Natural killer cell treated with Interleukin-12 subunit alpha and Interleukin-12 subunit beta and Interleukin-15 and Interleukin-18, amount 100 ng/mL, for 72 hours (primary cell): ENCODE measurements at places on chromosomes 1 and 21. TPM values are rescaled to one million over a fixed set of nuclear protein-coding genes. Genes with fewer than 3 reads are reported as not detected.

DNA sequence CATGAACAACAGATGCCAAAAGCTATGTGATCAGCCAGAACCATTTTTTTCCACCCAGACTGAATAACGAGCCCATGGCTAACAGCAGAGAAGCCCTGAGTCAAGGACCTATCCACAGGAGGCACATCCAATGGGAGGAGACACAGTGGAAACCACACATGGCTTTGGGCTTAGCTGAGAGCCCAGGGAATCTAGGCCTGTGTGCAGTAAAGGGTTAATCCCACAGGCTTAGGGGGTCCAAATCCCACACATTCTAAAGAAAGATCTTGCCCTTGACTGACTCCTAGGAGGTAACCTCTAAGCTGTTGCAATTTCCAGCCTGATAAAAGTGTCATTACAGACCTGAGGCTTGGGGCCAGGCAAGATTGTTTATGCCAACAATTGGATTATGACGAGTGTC, 194.5 kb downstream of the DSCAM start:
- no peak for DNase-seq

DNA sequence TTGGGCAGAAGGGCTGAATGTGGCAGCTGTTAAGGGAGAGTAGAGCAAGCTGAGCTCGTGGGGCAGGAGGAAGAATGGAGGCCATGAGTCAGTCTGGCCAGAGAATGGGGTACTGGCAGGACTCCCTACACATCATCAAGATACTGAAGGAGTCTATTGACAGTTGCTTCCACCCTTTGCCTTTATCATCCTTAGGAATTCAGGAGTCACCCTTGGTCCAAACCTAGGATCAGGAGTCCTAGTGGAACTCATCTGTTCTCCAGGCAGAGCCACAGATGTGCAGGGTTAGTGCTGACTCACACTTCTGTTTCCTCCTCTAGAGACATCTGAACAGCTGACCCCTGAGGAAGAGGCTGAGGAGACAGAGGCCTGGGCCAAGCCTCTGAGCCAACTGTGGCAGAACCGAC, 18.7 kb upstream of the ST3GAL3 start:
- DNase-seq = no peak

DNA sequence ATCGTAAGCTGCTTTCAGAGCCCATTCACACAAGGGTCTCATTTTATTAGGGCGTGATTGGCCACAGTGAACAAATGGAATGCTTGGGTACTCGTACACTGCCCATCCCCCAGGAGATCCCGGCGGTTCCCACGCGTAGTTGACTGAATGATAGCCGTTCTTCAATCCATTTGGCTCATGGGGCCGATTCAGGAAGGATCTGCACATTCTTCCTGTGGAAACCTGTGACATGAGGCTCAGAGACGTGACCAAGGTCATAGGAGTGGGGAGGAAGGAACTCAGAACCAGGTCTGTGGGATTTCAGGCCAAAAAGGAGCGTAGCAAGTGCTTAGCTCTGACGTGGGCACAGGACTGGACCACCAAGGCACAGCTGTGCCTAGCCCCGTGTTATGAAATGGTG, 11.7 kb downstream of the ABCG1 start:
- no peak for DNase-seq

DNA sequence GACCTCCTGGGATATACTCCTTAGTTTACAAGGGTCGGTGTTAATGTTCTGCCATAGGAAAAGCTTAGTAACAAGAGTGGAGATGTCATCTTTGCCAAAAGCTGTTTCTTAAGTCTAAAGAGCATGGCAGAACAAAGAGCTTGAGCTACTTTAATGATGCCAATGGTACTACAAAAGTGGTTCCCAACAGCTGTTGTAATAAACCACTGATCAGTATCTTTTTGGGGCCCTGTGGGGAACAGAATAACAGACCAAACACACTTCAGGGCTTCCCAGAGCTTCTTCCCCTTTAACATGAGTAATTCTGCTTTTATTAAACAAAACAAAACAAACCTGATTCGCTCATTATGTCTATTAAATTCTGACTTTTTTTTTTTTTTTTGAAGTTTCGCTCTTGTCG, 116.3 kb downstream of the NCAM2 start:
- no peak for DNase-seq

GRCh38 chr21:42684109-42684916, 30.9 kb downstream of the PDE9A start:
- no peak for DNase-seq

- no peak for DNase-seq
These were observed 26.2 kb downstream of the GRHL3 start for GRCh38 chr1:24345334-24345733.

- no peak for DNase-seq
These were observed 1.5 kb downstream of the HMGCL start for GRCh38 chr1:23823767-23824166.

GRCh38 chr1:29651246-29651645, 414.9 kb downstream of the PTPRU start:
- DNase-seq = no peak

- DNase-seq = no peak
These were observed 2.6 kb downstream of the STXBP3 start for GRCh38 chr1:108749081-108749480.

GRCh38 chr1:182003025-182003725, 58.3 kb downstream of the ZNF648 start:
- DNase-seq = no peak

DNA sequence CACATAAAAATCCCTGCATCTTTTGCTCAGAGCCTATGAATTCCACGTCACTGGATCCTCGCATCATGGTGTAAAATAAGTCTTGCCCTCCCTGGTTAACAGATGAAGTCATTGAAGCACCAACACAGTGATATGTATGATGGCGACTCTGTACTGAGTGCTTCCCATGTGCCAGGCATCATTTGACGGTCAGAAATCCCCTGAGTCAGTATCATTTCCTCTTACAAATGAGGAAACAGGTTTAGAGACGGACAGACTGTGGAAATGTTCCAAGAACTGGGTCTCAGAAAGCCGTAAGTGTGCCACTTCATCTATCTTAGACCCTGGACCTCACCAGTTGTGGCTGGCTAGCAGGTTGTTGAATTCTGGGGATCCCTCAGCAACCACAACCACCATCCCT, 5.1 kb upstream of the OLFML2B start:
- no peak for DNase-seq

DNA sequence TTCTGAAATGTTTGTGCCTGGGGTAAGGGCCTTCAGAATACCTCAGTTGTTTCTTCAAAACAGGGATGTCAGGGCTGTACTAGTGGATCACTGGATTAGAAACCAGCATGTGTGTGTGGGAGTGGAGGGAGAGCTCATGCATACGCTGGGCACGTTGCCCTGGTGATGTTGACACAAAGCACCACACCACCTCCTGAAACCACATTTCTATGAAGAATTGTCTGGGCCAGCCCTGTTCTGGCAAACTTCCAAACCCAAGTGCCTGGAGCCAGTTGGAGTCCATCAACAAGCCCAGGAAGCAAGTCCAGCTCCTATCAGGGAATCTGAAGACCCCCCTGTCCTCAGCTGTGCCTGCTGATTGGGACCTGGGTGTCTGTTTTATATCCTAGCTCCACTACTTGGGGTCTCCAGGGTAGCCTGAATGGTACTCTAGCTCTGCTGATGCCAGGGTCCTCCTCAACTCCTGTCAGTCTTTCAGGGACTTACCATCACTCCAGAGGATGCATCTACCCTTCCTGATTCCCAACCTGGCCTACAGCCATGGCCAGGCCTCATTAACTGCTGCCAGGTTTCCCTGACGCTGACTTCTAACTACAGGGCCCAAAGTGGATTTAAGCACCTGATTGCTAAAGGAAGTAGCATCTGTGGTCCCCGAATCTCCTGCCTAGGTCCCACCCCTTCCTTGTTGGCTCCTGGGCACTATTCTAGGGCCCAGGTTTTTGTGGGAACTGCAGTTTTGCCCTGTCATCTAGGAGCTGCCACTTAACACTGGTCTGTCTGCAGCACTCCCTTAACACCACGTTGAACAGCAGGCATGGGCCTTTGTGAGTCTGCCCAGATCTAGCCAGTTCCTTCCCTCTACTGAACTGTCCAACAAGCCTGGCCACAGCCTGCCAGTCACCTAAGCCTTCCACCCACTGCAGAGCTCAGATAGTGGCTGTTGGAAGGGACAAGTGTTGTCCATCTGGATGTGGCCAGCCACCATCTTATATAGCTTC, 45.5 kb downstream of the LPAR3 start:
- no peak for DNase-seq

DNA sequence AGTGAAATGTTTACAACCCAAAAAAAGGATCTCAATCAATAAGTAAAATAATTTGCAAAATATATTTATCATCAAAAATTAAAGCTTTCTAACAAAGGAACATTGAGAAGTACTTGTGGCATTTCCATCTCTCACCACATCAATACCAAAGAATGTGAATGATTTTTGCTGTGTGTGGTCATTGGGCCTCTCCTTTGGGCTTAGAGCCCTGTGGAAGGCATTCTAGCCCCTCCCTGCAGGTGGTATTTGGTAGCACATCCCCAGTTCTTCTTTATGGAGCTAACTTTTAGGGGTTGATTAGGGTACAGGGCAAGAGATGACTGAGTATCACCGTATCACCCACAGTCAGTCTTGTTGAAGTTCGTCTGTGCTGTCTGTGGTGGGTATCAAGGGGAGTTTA, 294.1 kb upstream of the SGIP1 start:
- DNase-seq = no peak

GRCh38 chr1:19688041-19688842, 23.6 kb downstream of the HTR6 start:
- no peak for DNase-seq

GRCh38 chr1:94004924-94005323, 95.7 kb upstream of the GCLM start:
- no peak for DNase-seq

DNA sequence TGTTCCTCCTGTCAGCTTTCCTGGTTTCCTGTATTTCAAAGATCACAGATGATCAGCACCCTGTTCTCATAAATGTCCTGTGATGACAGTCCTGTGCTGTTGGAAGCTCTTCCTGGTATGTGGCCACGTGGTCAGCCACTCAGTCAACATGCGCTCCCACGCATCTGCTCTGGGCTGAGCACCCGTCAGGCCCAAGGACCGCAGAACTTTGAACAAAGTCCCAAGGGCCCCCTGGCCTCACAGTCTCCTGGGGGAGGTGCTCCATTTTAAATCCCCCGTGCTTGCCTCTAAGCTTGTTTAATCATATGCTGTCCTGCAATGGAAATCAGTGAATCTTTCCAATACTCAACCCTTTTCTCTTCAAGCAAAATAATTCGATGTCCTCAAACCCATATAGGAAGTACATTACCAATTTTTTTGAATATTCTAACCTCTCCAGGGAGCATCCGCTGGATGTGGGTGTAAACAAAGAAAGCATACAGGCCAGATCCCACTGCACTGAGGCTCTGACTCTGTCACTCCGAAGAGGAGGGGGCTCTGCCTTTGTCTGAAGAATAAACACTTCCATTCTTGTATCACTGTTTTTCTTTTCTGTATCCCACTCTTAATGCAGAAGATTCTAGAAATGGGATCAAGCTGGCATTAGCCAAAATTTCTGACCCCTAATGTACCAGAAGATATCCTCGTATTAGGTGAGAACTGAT, 250.3 kb downstream of the SDCCAG8 start:
- DNase-seq = no peak

DNA sequence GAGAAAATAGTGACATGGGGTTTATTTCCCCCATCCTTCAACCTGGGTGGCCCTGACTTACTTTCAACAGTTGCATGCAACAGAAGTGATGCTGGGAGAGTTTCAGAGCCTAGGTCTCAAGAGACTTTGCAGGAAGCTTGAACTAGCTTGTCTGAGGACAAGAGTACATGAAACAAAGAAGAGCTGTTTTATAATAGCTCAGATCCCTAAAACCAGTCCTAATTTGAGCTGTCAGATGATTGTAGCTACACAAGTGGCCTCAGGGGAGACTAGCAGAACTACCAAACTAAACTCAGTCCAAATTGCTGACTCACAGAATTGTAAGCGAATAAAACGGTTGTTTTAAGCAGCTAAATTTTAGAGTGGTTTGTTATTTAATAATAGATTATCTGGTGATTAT, 17.1 kb downstream of the RC3H1 start:
- DNase-seq = no peak

DNA sequence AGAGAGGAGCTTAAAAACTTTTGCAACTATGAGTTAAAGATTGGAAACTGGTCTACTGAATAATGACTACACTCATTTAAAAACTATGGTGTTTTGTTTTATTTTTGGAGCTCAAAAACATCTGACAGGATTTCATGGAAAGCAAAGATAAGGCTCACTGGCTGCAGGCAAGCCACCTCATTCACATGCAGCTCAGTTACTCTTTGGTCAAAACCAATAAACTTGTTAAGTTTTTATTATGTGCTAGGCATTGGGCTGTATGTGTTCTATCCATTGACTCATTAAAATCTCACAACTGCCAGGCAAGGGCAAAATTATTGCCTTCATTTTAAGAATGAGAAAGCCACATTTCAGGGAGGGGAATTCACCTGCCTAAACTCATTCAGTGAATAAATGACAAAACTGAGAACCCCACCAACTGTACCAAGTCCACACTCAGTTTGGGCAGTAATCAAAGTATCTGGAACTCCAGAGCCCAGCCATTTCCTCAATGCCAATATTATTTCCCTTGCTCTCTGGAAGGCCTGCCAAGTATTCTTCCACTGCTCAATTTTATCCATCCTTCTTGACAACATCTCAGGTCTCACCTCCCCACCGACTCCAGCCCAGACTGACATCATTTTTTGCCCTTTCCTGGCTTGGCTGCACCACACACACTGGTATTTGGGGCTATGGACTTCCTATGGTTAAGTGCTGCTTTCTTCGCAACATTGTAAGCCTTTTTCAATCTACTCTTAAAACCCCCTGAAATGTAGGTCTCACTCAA, 401.1 kb upstream of the NFIA start:
- no peak for DNase-seq

DNA sequence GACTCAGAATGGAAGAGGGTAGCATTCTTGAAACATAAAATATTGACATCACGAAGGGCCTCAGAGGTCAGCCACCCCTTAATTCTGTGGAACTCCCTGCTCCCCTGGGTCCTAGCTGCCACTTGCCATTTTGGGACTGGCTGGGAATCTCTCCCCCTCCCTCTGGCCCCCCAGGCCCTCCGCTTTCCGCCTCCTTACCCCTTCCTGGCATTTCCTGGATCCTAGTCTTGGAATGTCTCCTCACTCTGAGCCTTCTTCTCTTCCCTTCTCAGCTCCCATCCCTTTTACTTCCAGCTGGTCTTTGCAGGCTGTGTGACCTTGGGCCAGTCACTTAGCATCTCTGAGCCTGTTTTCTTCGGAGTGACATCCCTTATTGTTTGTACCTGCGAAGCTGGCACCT, 4.5 kb downstream of the PADI1 start:
- DNase-seq = no peak

MINDY1 gene
- 17.1 TPM for total RNA-seq

NGF gene
- total RNA-seq = not detected

HSPA13 gene
- 23.5 TPM for total RNA-seq

LCE1B gene
- not detected for total RNA-seq

CD244 gene
- total RNA-seq = 64.4 TPM

GPATCH3 gene
- 21.2 TPM for total RNA-seq
